ENCODE measurements at places on chromosomes 7 and 10. TPM values are rescaled to one million over a fixed set of nuclear protein-coding genes. Genes with fewer than 3 reads are reported as not detected.

Gene NPY
- total RNA-seq: 42.9 TPM

Gene VGF
- total RNA-seq: 33.2 TPM

Gene CALHM1
- 0.23 TPM for total RNA-seq

Gene CUBN
- 3.5 TPM for total RNA-seq

Gene IQCE
- total RNA-seq: 21.2 TPM

Gene CTAGE15
- total RNA-seq: 0.69 TPM

All from diencephalon (tissue), 1 donor.